Fibroblast of skin of left biceps (primary cell): ENCODE measurements at places on chromosomes 16 and 17.

DNA sequence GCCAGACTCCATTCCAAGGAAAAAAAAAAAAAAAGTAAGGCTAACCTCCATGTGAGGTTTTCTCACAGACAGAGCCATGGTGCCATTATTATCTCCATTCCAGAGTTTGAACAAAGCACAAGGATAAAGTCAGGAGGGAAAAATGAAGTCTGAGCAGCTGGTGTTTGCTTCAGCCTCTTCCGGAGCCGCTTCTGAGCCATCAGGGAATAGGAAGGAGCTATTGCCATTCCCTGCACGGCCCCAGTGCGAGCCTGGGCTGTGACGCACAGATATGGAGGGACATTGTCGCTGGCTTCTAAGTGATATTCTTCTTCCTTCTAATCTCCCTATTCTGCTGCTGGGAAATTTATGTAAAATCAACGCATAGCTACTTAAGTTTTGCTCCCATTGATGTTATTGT is 69.5 kb upstream of the PIRT start:
- DNase-seq, result no peak

- DNase-seq, result peak; percentile 89
Observed at GRCh38 chr17:48486557-48486956, 44.3 kb downstream of the HOXB1 start.

DNA sequence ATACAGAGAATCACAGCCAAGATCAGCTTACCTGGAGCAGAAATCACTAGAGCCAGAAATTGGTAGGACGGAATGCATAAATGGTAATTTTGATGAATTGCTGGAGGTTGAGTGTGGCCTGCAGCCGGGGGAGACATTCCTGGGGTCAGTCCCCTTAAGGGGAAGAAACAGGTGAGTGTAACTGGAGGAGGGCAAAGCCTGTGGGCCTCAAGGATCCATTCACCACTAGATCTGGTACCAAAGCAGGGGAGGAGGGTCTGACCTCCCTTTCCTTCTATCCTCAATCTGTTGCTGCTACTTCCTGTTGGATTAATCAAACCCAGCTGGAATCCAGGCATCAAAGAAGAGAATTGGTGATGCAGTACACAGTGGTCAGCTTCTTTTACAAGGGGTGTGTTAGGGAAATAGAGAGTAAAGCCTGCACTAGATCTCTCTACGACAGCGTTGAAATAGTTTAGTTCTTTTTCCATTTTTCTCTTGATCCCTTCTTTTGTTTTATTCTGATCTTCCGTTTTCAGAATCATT is 8.6 kb upstream of the ABCA9 start:
- no peak for DNase-seq

- no peak for DNase-seq
Observed at GRCh38 chr17:35069311-35069710, 5.8 kb upstream of the RFFL start.

GRCh38 chr16:19874026-19874425 is 10.6 kb downstream of the GPRC5B start:
- DNase-seq, result no peak

GRCh38 chr17:82495844-82496528 is 23.5 kb upstream of the FOXK2 start:
- no peak for DNase-seq

- DNase-seq, result no peak
Observed at GRCh38 chr17:42163113-42163512, 8.3 kb upstream of the RAB5C start.

DNA sequence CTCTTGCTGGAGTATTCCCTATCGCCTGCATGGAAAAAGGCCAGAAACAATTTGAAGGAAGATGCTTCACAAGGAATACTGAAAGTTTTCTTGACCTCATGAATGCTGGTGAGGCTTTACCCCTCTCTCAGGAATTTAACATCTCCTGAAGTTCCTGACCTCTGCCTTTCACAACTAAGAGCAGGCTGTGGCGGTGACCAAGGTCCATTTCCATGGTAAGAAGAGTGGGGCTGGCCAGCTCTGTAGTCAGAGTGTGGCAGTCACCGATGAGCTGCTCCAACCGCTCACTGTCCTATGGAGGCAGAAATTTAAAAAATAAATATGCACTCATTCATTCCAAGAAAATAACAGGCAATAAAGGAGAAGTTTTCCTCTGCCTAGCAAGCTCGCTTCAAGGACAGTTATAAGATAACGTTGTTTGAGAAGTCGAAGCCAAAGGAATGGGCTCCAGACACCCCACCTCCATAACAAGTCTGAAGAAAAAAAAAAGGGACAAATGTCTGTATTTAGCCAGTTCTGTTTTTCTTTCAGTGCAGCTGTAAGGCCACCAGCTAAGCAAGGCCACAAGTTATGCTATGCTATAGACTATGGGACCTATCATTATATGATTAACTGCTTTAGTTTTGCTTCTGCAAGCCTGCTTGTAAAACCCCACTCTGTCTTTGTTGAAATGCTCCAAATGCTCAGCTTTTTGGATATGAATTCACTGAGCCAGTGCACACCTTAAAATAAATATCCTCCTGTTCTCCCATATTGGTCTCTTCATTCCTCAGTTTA is 6.0 kb upstream of the CCL4L2 start:
- no peak for DNase-seq

DNA sequence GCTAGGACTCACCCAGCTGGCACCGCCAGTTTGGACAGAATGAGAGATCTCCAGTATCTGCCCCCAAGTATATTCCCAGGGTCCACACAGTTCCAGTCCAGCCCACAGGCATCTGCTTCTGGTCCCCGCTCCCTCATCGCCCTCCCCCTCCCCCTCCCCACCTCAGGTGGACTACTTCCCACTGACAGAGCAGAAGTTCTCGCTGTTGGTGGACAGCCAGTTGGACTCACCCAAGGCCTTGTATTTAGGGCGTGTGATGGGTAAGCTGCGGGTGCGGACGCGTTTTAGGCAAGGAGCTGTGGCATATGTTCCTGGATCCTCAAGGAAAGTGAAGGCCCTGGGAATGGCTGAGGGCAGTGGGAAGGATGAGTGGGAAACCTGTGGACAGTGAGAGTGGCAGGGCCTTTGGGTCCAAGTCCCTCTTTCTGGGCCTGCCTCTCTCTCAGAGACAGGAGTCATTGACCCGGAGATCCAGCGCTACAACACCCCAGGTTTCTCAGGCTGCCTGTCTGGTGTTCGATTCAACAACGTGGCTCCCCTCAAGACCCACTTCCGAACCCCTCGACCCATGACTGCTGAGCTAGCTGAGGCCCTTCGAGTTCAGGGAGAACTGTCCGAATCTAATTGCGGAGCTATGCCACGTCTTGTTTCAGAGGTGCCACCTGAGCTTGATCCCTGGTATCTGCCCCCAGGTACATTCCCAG is 14.9 kb downstream of the CNTNAP1 start:
- no peak for DNase-seq

DNA sequence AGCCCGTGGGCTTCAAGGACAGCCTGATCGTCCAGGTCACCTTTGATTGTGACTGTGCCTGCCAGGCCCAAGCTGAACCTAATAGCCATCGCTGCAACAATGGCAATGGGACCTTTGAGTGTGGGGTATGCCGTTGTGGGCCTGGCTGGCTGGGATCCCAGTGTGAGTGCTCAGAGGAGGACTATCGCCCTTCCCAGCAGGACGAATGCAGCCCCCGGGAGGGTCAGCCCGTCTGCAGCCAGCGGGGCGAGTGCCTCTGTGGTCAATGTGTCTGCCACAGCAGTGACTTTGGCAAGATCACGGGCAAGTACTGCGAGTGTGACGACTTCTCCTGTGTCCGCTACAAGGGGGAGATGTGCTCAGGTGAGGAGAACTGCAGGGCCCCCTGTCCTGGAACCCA is 31.5 kb upstream of the EFCAB13 start:
- no peak for DNase-seq

- DNase-seq, result no peak
Observed at GRCh38 chr17:46911311-46911710, 11.6 kb upstream of the GOSR2 start.

DNA sequence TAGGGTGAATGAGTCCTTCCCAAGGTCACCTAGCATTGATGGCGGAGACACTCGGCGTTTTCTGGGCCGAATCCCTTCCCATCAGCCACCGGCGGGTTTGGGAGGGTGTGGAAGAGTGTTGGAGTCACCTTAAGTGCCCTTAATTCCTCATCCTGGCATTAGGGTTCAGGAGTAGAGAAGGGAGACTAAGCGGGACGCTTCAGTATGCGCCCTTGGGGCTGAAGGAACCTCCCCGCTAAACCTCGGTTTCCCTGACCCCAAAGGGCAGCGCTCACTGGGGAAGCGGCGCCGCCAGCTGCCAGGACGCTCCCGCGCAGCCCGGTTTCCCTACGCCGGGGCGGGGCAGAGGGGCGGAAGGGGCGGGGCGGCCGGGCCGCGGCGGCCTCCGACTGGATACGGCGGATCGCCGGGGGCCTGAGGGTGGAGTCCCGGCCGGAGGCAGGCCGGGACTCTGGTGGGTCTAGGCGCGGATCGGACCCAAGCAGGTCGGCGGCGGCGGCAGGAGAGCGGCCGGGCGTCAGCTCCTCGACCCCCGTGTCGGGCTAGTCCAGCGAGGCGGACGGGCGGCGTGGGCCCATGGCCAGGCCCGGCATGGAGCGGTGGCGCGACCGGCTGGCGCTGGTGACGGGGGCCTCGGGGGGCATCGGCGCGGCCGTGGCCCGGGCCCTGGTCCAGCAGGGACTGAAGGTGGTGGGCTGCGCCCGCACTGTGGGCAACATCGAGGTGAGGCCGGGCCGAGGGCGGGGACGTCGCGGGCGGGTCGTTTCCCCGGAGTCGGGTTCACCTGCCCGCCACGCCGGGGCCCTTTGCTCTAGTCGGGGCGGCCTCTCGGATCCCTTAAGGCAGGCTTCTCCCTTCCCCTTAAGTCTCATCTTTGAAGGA is at the start of gene DHRS11:
Gene DHRS11 (plus strand): TSS at position 446 of the 882 bp plus-strand sequence. CDS start 131 bp downstream, at position 577.
- no peak for DNase-seq

DNA sequence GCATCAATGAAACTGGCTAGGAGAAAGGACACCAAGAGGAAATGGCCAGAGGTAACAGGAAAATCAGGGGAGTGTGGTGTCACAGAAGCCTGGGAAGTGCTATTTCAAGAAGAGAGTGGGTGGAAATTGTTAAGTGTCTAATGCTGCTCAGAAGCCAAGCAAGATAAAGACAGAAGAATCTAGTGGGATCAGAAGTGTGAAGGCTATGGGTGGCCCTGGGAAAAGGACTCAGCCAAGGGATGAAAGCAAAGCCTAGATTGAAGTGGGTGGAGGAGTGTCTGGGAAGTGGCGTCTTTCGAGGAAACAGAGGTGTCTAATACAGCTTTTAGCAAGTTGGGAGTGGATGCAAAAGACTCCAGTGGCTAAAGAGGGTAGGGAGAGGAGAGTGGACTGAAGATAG is 13.4 kb downstream of the PDZD9 start:
- no peak for DNase-seq

GRCh38 chr16:3155972-3156371 is 21.1 kb downstream of the ZNF213 start:
- no peak for DNase-seq

GRCh38 chr17:49939318-49939717 is 29.7 kb upstream of the DLX4 start:
- no peak for DNase-seq

- peak; percentile 88 for DNase-seq
Observed at GRCh38 chr16:48499923-48500381, 110.0 kb downstream of the N4BP1 start.

- DNase-seq, result no peak
Observed at GRCh38 chr17:38604479-38605403, 1.0 kb downstream of the SRCIN1 start.

DNA sequence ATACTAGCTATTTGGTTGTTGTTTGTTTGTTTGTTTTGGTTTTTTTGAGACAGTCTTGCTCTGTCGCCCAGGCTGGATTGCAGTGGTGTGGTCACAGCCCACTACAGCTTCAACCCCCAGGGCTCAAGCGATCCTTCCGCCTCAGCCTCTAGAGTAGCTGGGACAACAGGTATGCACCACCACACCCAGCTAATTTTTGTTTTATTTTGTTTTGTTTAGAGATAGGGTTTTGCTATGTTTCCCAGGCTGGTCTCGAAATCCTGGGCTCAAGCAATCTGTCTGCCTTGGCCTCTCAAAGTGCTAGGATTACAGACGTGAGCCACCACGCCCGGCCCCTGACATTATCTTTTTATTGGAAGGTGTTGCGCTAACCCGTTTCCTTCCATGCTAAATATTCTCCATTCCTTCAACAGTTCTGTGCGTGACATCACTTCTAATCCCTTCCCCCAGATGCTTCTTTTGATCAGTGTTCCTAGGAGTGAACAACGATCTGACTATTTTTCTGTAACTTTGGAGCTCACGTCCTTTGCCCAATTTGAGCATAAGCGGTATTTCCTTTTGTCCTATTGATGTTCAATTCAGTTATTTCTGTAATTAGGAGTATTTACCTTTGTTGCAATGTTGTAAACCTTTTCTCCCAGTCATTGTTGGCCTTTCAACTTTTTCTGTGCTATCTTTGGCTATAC is 30.2 kb upstream of the EMP2 start:
- DNase-seq, result no peak

- no peak for DNase-seq
Observed at GRCh38 chr17:18246880-18247612, 11.5 kb downstream of the FLII start.

GRCh38 chr17:66398617-66399016 is 96.2 kb downstream of the PRKCA start:
- DNase-seq, result no peak

DNA sequence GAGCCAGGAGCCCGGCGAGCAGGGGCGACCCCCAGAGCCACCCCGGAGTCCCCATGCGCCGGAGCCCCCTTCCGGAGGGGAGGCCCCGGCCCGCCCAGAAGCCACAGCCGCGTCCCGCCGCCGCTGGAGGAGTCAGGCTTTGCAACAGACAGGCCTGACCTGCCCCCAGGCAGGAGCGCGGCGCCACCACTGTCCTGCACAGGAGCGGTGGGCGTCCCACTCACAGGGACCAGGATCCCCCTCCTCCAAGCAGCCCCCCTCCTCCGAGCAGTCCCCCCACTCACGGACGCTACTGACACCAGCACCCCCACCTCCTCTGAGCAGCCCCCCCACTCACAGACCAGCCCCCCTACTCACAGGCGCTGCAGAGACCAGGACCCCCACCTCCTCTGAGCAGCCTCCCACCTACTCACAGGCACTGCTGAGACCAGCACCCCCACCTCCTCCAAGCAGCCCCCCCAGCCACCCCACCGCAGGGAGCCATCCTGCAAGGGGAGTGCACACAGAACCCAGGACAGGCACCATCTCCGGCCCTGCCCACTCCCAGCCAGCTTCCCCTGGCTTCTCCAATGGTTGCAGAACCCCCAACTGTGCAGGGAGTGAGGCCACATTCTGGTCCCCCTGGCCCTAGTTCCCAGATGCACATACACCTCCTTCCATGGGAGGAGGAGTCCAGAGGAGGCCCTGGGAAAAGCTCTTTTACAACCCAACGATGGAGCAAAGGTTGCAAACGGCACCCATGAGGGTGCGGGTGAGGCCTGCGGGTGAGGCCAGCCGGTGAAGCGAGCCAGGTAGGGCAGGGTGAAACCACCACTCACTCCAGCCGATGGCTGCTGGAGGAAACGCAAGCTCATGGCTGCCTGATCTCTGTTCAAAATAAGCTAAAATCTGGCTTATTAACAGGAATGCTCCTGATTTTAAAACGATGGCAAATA is 69.9 kb downstream of the ABR start:
- DNase-seq, result no peak

- no peak for DNase-seq
Observed at GRCh38 chr17:74851612-74852236, 8.0 kb downstream of the GRIN2C start.
